ENCODE measurements at places on chromosomes 2 and 18.

DNA sequence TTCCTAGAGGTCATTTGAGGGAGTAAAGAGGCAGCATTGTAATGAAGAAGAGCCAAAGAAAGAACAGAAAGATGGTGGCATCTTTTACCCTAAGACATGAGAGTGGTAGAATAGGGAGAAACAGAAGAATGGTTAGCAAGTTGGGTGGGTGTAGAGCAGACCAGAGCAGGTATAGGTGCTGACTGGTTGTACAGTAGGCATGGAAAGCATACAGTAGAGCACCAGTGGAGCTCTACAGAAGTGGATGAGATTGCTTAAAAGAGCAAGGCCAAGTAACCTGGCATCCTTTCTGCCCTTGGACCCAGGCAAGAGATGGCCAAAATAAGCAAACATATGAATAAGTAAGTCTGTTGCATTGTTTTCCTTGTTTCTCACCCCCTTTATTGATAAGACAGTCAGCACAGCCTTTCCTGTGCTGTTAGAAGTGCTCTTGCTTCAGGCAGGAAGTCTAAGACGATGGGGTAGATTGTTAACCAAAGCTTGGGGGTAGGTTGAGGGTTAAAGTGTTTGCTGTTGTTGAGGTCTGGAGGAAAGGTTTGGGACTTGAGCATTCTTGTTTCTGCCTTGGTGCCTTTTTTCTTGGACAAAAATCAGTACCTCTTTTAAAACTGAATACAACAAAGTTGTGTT, 76.9 kb downstream of the DIS3L2 start:
- no peak for DNase-seq

DNA sequence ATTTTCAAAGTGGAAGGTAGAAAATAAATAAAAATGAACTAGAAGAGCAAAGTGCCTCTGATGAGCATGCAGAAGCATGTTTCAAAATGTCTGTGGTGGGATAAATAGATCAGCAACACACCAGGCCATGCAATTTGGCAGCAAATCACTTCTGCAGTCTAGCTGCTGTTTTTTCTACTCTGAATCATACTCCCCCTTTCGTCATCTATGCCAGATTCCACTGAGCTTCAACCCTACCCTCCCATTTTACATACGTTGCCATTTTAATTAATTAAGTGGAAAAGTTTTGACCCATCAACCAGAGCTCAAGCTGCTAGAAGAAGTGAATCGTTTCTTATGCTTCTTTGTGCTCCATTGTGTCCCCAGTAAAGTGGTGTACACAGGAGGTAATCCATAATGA, 79.3 kb downstream of the NRXN1 start:
- no peak for DNase-seq

GRCh38 chr2:42713920-42714319, 50.0 kb downstream of the OXER1 start:
- DNase-seq: no peak

DNA sequence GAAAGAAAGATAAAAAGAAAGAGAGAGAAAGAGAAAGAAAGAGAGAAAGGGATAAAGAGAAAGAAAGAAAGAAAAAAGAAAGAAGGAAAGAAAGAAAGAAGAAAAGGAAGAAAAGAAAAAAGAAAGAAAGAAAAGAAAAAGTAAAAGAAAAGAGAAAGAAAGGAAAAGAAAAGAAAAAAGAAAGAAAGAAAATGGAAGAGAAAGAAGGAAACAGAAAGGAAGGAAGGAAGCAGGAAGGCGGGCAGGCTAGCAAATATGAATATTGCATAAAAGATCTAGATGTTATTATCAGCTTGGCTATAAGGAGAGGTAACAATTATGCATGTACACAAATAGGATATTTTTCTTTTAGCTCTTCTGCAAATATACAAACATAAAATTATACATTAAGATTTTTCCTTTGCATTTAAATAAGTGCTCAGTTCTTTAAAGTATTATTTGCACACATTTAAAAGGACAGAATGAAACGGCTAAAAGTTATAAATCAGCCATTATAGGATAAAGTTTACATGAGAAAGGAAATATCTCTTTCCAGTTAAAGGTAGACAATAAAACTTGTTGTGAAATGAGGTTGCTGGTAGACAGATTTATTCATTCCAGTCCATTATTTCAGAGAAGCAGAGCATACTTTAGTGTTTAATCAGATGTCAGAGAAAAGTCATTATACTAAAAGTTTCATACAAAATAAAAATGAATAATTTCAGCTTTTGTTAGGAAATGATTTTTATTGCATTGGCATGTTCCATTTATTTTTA, 511.4 kb downstream of the KCNJ3 start:
- no peak for DNase-seq

DNA sequence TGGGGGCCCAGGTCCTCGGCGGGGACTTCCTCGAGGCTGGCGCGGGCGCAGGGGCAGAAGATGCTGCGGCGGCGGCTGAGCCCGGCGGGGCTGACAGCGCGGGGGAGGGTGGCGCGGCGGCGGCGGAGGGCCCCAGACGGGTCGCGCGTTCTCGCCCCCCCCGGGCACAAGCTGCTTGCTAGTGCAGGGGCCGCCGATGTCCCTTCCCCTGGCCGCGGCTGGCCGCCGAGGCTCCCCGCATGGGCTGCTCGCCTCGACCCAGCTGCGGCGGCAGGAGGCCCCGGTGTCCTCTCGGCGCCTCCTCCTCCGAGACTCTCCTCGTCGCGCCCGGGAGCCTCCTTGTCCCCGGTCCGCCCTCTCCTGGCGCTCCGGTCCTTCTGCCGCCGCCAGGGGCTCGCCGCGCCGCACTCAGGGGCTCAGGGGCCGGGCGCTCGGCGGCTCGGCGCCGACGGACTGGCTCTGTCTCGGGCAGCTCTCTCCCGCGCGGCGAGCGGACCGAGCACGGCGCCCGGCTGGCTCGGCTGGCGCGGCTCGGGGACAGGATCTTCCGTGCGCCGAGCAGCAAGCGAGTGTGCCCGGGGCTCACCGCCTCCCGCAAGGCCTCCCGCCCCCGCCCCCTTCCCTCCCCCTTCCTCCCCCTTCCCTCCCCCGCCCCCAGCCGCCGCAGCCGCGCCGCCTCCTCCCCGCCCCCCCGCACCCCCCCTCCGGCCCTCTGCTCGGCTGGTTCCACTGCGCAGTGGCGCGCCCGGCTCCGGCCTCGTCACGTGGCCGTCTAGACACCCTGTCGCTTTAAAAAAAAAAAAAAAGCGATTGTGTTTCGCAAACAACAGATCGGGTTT, 902 bp upstream of the SMAD7 start:
- DNase-seq: no peak

- no peak for DNase-seq
Observed at GRCh38 chr2:206085742-206086445, at the start of gene INO80D. Gene INO80D, minus strand, starts transcription at chr2:206086174. Its CDS starts 23,158 bp downstream, at chr2:206063016.

- no peak for DNase-seq
Observed at GRCh38 chr2:160110674-160111239, 48.3 kb upstream of the PLA2R1 start.

GRCh38 chr2:67321588-67321903, 75.6 kb upstream of the ETAA1 start:
- DNase-seq: no peak

DNA sequence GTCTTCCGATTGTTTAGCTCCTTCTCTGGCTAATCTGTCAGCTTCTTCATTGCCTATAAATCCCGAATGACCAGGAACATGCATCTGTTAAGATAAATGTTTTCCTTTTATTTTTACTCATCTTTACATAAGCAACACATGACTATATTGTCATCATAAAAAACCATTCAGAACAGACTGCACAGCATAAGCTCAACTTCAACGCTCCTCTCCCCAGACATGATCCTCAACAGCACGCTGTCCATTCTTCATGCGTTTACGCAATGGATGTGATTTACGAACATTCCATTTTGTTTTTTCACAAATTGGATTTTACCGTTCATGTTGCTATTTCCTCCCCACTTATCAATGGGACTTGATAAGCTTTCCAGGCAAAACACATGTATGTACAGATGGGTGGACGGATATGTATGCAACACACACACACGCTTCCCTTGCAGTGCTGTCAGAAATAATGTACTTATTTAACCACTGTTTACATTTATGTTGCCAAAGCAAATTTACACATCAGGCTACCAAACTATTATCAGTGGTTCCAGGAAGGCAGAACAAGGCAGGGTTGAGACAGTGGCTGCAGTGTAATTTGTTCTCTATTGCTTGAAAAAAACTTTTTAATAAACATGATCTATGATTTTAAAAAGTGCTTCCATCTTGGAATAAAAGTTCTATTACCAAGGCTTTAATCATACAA, 12.2 kb downstream of the RNASEH1 start:
- no peak for DNase-seq

- DNase-seq: no peak
Observed at GRCh38 chr2:101199251-101199791, 48.1 kb upstream of the TBC1D8 start.

- no peak for DNase-seq
Observed at GRCh38 chr2:16020389-16021008, 80.1 kb downstream of the MYCN start.

- no peak for DNase-seq
Observed at GRCh38 chr2:25894135-25894830, 16.0 kb upstream of the ASXL2 start.

- DNase-seq: no peak
Observed at GRCh38 chr2:134397146-134397896, 143.4 kb downstream of the MGAT5 start.

DNA sequence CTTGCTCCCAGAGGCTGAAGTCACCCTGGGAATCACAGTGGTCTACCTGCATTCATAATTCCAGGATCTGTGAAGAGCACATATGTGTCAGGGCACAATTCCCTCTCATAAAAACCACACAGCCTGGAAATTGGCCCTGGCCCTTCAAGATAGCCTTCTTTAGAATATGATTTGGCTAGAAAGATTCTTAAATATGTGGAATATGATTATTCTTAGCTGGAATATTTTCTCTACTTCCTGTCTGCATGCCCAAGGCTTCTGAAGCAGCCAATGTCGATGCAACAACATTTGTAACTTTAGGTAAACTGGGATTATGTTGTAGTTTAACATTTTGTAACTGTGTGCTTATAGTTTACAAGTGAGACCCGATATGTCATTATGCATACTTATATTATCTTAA, 24.2 kb downstream of the ICOS start:
- no peak for DNase-seq

GRCh38 chr2:215621381-215621780, 185.5 kb upstream of the FN1 start:
- DNase-seq: no peak

DNA sequence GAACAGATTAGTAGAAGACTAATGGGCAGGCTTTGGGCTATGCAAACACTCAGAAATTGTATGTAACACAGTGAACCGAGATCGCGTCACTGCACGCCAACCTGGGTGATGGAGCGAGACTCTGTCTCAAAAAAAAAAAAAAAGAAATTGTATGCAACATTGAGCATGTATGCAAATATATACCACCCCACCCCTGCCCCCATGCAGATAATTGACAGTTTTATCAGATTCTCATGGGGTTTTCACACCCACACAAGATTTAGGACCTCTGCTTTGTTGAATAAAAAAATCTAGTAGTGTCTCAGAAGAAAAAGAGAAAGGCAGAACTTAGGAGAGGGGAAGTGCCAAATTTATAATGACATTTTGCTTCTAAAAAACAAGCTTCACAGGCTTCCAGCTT, 131.6 kb upstream of the FN1 start:
- no peak for DNase-seq

GRCh38 chr18:23330423-23330822, 122.7 kb upstream of the RIOK3 start:
- no peak for DNase-seq

GRCh38 chr2:120014226-120014980, 1.5 kb downstream of the EPB41L5 start:
- DNase-seq: no peak

- no peak for DNase-seq
Observed at GRCh38 chr2:45823723-45824206, 172.3 kb downstream of the PRKCE start.

GRCh38 chr18:24627644-24628315, 167.3 kb downstream of the HRH4 start:
- DNase-seq: no peak

GRCh38 chr2:204364860-204365535, 180.3 kb upstream of the PARD3B start:
- DNase-seq: no peak

- no peak for DNase-seq
Observed at GRCh38 chr18:10142056-10142455, 228.2 kb downstream of the VAPA start.

DNA sequence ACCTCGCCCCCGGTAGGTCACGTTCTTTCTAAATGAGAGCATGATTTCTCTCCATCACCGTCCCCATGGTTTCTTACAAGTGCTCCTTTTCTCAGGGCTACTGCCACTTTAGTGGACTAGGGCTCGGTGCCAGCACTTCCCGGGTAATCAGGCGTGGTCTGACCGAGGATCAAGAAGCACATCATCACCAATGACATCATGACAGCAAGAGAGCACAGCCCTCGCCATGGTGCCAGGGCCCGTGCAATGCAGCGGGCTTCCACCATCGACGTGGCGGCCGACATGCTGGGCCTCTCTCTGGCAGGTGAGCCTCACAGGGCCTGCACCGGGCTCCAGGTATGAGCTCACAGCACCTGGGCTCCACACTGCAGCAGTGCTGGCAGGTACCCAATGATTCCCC, 75.2 kb downstream of the INPP4A start:
- DNase-seq: no peak

DNA sequence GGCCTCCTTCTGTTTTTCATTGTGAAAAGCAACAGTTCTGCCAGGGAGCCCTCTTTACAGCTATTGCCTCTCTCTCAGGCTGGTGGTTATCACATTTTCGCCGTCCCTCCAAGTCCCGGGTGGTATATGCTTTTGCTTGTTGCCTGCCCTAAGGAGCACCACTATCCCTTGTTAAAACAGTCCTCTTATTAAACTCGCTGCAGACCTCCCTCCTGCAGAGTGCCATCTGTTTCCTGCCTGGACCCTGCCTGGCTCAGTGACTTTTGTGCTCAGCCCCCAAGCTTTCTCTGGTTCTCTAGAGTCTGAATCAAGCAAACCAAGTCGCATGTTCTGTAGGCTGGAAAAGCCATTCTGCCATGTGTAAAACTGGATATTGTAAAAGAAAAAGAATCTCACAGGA, 72.1 kb upstream of the FHL2 start:
- DNase-seq: no peak

- DNase-seq: no peak
Observed at GRCh38 chr2:156702541-156702940, 266.4 kb downstream of the GPD2 start.

DNA sequence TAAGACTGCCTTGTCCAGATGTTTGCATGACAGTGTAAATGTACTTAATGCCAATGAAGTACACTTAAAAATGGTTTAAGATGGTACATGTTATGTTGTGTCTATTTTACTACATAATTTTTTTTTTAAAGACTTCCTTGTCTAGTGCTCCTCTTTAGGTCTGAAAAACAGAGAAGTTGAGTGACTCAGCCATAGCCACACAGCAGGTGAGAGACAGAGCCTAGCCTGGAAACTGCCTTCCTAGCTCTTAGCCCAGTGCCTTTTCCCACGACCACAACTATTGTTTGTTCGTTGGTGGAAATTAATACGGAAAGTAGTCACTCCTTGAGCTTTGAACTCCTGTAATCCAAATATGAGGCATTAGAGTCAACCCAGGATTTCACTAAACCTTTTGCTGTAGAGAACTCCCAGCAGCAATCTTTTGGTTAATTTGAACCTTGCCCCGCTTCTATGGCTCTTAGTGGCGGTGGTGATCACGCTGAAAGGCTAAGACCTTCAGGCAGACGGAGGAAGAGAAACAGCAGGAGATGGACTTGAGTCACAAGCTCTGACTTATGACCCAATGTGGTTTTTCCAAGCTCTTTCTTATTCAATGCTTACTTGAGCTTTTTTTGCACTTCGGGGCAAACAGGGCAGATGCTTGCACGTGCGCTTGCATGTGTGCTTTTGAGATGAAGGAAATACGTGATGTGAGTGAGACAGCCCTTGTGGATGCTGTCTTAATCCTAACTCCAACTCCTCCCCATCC, 21.2 kb downstream of the TRIB2 start:
- no peak for DNase-seq

GRCh38 chr2:74864728-74865722, 31.1 kb downstream of the HK2 start:
- DNase-seq: no peak

Data from iPS DF 6.9 (cell line).